IMR-90 (cell line): ENCODE measurements at places on chromosomes 16 and 17.

DNA sequence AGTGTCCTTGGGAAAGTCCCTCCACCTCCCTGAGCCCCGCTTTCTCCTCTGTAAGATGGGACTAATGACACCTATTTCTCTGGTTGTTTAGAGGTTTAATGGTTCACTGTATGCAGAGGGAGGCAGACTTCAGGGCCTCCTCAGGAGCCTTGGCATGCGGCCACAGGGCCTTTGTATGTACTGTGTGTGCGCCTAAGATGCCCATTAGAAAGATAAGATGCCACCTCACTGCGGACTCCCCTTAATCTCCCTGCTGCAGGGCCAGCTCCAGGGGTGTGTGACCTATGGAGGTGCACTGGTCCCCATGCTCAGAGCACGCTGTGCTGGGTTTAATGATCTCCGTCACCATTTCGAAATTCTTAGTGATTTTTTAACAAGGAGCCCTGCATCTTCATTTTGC lies 59.3 kb downstream of the TMEM235 start:
- no peak for DNase-seq

- no peak for DNase-seq
These were observed 7.2 kb downstream of the VPS4A start for GRCh38 chr16:69318177-69318910.

- no peak for DNase-seq
These were observed 676 bp upstream of the KRT13 start for GRCh38 chr17:41505809-41506767.

DNA sequence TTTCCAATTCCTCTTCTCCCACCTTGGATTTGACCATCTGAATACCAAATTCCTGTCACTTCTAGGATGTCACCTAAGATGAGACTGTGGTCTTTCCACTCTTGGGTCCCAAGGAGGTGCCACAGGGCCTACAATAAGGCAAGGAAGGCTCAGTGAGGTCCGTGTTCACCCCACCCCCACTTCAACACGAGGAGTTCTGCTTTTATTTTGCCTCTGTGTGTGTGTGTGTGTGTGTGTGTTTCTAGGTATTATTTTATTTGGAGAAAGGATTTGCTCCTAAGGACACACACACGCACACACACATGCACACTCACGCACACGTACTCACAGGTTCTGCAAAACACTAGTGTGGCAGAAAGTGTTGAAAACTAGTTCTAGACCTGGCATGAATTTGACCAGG lies 24.5 kb upstream of the PHOSPHO1 start:
- no peak for DNase-seq
